CD4-positive, alpha-beta T cell treated with Interleukin-15 for 4 hours (primary cell): ENCODE measurements at places on chromosomes 4 and X.

- no peak for DNase-seq
Observed at GRCh38 chrX:81120258-81120935, 81.3 kb downstream of the HMGN5 start.

- DNase-seq, result no peak
Observed at GRCh38 chr4:187903106-187903505, 92.5 kb upstream of the ZFP42 start.

- DNase-seq, result no peak
Observed at GRCh38 chr4:74364652-74365491, at the start of gene EREG. EREG (plus strand) TSS chr4:74365145; CDS start chr4:74365309, 164 bp downstream.

DNA sequence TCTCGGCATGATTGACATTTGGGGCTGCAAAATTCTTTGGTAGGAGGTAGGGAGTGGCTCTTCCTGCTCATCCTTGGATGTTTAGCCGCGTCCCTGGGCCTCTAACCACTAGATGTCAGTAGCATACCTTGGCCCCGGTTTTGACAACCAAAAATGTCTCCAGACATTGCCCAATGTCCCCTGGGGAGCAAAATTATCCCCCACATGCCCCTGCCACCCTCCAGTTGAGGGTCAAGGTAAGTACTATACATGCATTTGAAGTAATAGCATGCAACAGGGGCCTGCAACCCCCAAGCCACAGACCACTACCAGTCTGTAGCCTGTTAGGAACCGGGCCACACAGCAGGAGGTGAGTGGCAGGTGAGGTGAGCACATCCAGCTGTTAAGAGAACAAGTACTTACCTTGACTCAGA, 17.6 kb upstream of the KIAA1210 start:
- DNase-seq, result no peak

GRCh38 chr4:151324124-151324751, 1.2 kb downstream of the SH3D19 start:
- DNase-seq, result no peak

- no peak for DNase-seq
Observed at GRCh38 chr4:79653871-79654270, 245.8 kb upstream of the GK2 start.

- no peak for DNase-seq
Observed at GRCh38 chrX:27555514-27555913, 34.6 kb upstream of the DCAF8L2 start.

GRCh38 chrX:121307449-121307848, 260.0 kb downstream of the GLUD2 start:
- DNase-seq, result no peak

GRCh38 chrX:24055043-24055356, 244 bp downstream of the EIF2S3 start:
- no peak for DNase-seq

GRCh38 chrX:17415242-17415810, 40.3 kb downstream of the NHS start:
- DNase-seq, result no peak

DNA sequence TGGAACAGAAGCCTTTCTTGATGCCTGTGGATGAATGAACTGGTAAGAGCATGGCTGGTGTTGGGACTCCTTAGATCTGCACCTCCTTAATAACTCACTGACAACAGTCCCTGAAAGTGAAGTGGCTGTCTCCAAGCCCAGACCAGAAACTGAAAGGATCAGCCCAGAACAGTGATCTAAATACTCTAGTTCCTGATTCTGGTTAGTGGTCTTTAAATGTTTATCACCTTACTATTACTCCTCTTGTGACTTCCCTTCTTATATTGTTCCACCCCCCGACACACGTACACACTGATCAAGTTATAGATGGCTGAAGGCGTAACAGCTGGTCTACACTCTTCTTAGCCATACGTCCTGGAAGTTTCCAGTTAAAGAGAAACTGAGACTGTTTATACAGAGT, 33.8 kb upstream of the ARMCX2 start:
- no peak for DNase-seq

GRCh38 chrX:16924631-16925480, 21.6 kb upstream of the REPS2 start:
- DNase-seq, result no peak

GRCh38 chr4:82108506-82108905, 265.3 kb downstream of the HNRNPD start:
- DNase-seq, result no peak

DNA sequence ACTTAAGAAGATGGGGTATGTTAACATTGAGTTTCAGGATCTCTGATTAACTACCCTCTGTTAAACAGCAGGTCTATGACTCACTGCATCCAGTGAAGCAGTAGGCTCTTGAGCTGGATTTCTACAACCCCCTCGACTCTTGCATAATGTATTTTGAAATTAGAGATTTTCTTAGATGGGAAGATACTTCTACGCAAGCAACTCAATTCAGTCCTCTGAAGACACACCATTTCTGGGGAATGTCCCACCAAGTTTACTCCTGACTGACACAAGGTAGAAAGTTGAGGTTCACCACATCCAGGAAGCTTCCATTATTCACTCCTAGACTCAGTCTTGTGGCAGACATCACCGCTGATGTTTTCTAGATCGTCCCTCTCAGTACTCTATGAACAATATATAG, 12.9 kb downstream of the PALLD start:
- DNase-seq, result peak; percentile 39
